ENCODE measurements at places on chromosomes 3 and 15.

GRCh38 chr3:117875887-117876286, 1158.8 kb downstream of the IGSF11 start:
- DNase-seq: no peak

DNA sequence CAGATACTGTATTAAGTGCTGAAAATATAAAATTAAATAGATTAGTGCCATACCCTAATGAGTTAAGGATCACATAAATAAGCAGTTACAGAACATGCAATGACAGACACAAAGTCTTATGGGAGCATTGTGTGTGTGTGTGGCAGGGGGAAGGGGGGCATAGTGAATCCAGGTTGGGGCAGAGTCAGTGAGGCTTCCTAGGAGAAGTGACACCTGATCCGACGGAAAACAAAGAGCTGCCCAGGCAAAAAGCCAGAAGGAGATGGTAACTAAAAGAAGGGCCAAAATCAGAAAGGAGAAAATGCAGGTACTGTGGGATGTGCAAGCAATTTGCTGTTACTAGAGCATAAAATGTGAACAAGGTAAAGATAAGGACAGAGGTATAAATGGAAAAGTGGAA, 80.1 kb upstream of the CHRM5 start:
- no peak for DNase-seq

- no peak for DNase-seq
These were observed 436.9 kb upstream of the C2CD4B start for GRCh38 chr15:62601777-62602545.

DNA sequence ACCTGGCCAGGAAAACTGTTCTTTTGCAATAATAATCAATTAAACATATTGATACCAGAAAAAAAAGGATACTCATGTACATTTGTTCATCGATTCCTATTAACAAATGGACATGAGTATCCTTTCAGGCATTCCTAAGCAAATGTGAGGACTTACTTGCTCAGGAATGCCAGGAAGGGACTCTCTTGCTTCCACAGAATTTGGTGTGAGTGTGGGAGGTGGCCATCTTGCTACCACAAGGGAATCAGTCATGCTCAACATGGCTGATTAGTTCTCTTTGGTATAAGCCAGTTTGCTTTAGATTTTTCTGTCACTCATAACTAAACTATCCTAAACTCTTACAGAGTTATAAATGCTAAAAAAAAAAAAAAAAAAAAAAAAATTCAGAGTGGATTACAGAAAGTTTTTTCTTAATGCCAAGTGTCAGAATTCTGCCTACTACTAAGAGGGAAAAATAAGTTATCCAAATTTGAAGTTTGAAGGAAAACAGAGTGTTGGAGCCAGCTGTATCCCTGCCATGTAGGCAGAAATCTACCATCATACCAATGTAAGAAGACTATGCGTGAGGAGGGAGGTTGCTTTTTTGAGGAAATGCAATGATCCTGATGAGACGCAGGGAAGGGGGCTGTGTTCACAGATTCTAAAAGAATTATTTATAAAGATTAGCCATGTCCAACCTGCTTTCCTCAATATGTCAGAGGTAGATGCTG, 98.7 kb downstream of the PLD1 start:
- DNase-seq: peak; percentile 47

DNA sequence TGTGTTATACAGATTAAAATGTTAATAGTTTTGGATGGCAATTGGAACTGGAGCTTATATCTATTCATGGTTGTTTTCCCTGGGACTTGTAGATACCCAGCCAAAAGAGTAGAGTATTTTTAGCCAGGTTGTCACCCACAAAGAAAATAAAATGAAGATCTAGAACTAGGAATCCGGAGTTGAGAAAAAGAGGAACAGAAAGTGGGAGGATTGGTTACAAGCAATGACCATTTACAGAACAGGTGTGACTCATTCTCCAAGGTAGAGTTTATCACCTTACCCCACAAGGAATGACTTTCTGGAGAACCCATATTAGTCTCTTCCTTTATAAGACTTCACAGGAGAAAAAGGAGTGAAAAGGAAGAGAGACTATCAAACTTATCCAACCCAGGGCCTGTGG, 99.8 kb downstream of the TMEM108 start:
- no peak for DNase-seq

DNA sequence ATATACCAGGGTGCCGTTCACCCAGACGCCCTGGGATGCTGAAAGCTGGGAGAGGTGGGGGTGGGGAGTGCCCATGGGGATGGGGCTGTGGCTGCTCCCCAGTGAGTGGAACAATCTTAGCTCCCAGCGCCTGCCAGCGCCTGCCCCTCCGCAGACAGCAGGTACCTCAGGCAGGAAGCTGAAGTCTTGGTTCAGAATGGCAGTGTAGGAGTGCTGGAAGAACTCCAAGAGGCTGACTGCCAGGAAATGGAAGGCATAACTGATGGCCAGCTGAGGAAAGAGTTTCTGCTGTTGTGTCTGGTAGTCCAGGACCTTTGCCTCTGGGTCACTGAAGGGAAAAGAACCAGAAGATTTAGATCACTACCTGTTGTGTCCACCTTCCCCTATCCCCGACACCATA, 8.4 kb downstream of the ACOX2 start:
- DNase-seq: peak; percentile 46

- DNase-seq: no peak
These were observed 17.3 kb upstream of the RAB11A start for GRCh38 chr15:65851981-65852380.

DNA sequence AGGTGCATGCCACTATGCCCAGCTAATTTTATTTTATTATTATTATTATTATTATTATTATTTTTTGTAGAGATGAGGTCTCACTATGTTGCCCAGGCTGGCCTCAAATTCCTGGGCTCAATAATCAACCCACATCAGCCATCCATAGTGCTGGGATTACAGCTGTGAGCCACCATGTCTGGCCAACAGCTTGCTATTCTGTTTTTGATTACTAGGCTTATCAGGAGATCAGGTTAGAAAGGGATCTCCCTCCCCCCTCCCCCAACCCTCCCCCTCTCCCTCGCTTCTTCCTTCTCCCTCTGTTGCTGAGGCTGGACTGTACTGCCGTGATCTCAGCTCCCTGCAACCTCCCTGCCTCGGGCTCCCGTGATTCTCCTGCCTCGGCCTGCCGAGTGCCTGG, 8.6 kb downstream of the CLN6 start:
- DNase-seq: no peak
